ENCODE measurements at places on chromosomes 5 and 9. TPM values are rescaled to one million over a fixed set of nuclear protein-coding genes. Genes with fewer than 3 reads are reported as not detected.

GRCh38 chr9:120758544-120758943 is 34.7 kb downstream of the FBXW2 start:
- no peak for DNase-seq

- DNase-seq: no peak
Observed at GRCh38 chr5:32202394-32202793, 28.3 kb upstream of the GOLPH3 start.

GRCh38 chr9:16070455-16071145 is 517.8 kb downstream of the CCDC171 start:
- DNase-seq: no peak

DNA sequence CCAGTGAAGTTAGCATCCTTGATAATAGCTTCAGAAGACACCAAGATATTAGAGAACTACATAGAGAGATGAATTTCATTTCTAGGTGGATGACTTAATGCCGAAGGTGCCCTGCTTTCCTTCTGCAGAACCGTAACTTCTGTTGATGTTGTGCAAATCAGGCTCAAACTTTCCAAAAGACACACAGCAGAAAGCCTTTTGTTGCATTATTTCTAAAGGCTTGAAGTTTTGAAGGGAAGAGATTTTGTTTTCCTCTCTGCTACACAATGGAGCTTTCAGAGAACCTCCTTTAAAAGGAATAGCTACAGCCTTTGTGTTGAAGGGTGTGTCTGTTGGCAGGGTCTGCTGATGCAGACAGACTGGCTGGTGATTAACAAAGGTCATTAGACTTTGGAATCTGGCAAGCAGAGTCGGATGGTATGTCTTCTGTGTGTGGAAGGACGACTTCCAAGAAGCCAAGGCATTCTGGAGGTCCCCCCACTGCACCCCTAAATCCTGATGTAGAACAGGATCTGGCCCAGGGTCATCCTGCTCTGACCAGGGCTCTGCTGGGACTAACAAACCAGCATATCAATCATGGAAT is 57.8 kb downstream of the ZNF462 start:
- peak; percentile 39 for DNase-seq

DNA sequence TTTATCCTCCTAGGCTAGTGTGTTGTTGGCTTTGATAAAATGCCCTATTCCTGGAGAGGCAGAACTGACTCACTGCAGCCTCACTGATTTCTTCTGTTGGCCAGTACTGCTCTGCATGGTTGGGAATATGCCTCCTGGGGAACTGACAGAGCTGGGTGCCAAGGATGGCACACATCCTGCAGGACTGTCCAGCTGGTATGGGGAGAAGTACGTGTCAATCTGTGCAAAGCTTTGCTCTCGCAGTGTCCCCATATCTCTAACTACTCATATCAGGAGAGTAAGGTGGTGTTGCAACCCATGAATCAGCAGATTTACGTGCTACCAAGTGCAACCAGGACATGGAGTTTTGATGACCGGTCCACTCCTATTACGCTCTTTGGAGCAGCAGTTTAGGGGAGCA is 74.7 kb downstream of the TEK start:
- DNase-seq: no peak

The ENTREP1 gene
- not detected for total RNA-seq

The CTSL gene
- total RNA-seq: 393 TPM

The TRPM6 gene
- total RNA-seq: not detected

The CCDC152 gene
- not detected for total RNA-seq

The IL3 gene
- not detected for total RNA-seq
